ENCODE measurements at places on chromosomes 3 and 15. TPM values are rescaled to one million over a fixed set of nuclear protein-coding genes. Genes with fewer than 3 reads are reported as not detected.

- no peak for DNase-seq
Observed at GRCh38 chr15:69391046-69391757, 22.9 kb upstream of the KIF23 start.

- no peak for DNase-seq
Observed at GRCh38 chr3:70840106-70840870, 527.9 kb upstream of the MDFIC2 start.

DNA sequence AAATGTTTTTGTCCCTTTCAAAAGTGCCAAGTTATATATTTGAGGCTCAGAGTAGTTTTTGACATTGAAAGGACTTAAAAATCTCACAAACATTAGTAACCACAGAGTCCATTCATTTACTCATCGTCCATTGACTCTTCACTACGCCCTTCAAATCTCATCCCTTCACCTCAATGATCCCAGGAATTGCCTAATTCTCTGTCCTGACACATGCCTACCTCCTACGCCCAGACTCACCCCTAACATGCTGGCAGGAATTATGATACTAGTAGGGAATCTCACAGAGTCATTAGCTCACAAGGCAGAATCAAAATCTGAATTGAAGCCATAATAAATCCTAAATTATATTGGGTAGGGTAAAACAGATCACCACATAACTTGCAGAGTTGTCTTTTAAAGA lies 410.1 kb downstream of the RAP2B start:
- no peak for DNase-seq

- no peak for DNase-seq
Observed at GRCh38 chr3:44292276-44292675, 46.3 kb upstream of the TCAIM start.

Gene IQCF5
- not detected for total RNA-seq

Gene MORC1
- not detected for total RNA-seq

Gene CHRM5
- not detected for total RNA-seq

Data from Calu3 (cell line).